ENCODE measurements at places on chromosomes 1 and 21. TPM values are rescaled to one million over a fixed set of nuclear protein-coding genes. Genes with fewer than 3 reads are reported as not detected.

Gene ARTN
- 0.39 TPM for total RNA-seq

DNA sequence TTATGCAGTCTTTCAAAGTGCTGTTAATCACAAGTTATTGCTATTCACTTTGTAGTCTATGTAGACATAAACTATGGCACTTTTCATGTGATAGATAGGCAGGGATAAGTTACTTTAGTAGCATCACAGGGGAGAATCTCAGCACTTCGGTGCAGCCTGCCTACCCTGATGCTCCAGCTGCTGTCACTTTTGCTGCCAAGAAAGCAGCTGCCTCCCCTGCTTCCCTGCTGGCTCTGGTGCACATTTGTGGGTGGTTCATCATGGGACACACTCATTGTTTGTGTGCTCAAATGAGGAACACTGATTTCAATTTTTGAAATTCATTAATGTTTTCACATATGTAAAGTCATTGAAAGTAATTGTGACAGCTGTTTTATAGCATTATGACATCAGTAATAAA is 272.6 kb downstream of the S1PR1 start:
- no peak for DNase-seq
- peaks cover 11% of the 10 kb centered on the region for H3K27me3 ChIP-seq

DNA sequence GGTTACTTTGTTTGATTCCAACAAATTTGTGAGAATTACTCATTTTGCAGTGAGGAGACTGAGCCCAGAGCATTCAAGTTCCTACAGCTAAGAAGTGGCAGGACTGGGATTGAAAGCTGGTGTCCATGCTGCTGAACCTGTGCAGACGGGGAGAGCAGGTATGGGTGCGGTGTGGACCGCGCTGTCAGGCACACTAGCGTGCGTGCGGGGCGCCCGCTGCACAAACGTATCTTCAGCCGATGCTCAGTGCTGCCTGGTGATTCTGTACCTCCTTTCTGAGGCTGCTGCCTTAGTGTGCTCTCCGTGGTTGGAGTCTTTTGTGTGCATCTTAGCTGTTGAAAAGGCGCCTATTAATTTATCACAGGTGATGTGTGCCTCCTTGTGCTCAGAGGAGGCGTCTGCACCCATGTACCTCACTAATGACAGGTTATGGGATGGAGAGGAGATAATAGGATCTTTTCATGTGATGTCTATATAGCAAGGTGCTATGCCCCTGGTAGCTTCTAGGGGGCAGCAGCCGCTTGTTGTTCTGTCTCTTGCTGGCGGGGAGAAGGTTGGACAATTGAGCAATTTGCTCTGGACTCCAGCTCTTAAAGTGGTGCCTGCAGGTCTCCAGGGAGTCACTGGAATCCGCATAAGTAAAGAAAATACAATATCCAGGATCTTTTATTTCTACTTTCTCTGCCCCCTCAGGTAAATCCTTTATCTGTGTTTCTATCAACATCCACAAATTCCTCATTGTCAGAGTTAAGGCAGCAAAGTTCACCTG is 32.5 kb downstream of the PEX14 start:
- peaks cover 59% of the 10 kb centered on the region for H3K4me1 ChIP-seq
- peak; percentile 44 for DNase-seq
- H3K4me3 ChIP-seq, result no peak overlapping the region
- no peaks in the 10 kb centered on the region for H3K27me3 ChIP-seq
- H3K27ac ChIP-seq, result peak overlapping the region; percentile 38

Gene AMPD1
- total RNA-seq, result not detected

GRCh38 chr1:16235347-16235746 is 1.6 kb downstream of the CPLANE2 start:
- H3K27ac ChIP-seq, result no peak overlapping the region
- H3K4me3 ChIP-seq, result no peak overlapping the region
- no peak for DNase-seq
- H3K4me1 ChIP-seq, result peaks cover 18% of the 10 kb centered on the region
- no peaks in the 10 kb centered on the region for H3K27me3 ChIP-seq
- H3K36me3 ChIP-seq, result no peaks in the 10 kb centered on the region

Gene PDE4B
- 14.0 TPM for total RNA-seq

DNA sequence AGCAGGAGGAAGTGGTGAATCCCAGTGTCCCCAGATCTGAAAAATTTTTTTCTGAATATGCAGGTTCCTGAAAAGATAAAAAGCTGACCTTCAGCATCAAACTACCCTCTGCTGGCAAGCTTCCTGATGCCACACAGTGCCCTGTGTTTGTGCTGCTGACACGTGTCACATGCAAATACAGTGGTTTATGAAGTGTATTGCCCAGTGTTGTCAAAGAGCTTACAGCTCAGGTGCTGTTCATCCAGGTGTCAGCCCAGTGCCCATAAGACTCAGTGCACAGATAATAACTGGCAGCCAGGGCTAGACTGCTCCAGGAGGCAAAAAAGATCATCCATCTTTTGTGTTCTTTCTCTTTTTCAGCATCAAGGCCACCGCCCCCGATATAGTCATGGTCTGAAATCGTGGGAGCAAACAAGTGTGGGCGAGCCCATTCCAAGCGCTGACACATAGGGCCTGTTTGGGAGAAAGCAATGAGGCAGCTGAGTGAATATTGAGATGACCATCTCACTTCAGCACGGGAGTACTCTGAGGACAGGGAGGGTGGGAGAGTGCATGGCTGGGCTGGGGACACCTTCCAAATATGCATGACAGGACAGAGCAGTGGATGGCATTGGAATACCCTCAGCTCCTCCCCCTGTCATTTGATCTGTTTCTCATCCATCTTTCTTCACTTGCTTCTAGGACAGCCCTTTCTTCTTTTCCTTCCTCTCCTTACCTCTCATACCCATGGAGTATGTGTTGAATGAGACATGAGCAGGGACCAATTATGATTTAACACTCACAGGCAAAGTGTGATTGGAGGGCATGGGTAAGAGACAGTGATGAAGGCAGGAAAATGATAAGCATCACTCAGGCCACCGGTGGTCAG is 6.4 kb upstream of the KCNK1 start:
- peaks cover 21% of the 10 kb centered on the region for H3K4me1 ChIP-seq
- no peak overlapping the region for H3K27ac ChIP-seq
- DNase-seq, result no peak
- H3K27me3 ChIP-seq, result peaks cover 31% of the 10 kb centered on the region
- H3K4me3 ChIP-seq, result no peak overlapping the region
- peaks cover 3% of the 10 kb centered on the region for H3K36me3 ChIP-seq

DNA sequence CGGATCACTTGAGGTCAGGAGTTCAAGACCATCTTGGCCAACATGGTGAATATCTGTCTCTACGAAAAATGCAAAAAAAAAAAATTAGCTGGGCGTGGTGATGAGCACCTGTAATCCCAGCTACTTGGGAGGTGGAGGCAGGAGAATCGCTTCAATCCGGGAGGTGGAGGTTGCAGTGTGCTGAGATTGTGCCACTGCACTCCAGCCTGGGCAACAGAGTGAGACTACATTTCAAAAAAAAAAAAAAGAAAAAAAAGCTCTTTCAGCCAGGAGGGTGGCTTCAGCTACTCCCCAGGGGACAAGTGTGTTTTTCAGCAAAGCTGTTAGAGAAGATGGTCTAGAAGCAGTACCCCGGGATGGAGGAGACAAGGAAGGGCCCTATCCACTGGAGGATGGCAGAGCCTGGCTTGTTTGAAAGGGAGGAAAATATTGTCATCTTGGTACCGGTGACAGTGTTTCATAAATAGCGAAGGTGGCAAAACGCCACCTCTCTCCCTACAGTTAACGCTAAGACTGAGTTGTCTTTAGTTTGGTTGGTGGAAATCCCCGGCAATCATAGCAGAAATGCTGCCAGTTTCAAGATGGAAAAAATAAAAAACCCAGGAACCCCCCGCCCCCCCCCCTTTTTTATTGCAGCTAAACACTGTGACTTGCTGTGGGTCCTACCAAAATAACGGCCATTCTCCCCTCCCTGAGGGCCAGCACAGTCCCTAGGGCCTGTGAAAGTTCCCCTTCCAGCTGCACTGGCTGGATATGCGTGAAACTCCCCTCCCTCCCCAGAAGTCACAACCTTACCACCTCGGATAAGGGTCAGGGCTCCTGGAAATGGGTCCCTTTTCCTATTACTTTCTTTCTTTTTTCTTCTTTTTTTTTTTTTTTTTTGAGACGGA is 3.5 kb downstream of the PIK3CD start:
- H3K4me3 ChIP-seq, result peak overlapping the region; percentile 95
- no peaks in the 10 kb centered on the region for H3K27me3 ChIP-seq
- peak; percentile 31 for DNase-seq
- H3K36me3 ChIP-seq, result peaks cover 63% of the 10 kb centered on the region

DNA sequence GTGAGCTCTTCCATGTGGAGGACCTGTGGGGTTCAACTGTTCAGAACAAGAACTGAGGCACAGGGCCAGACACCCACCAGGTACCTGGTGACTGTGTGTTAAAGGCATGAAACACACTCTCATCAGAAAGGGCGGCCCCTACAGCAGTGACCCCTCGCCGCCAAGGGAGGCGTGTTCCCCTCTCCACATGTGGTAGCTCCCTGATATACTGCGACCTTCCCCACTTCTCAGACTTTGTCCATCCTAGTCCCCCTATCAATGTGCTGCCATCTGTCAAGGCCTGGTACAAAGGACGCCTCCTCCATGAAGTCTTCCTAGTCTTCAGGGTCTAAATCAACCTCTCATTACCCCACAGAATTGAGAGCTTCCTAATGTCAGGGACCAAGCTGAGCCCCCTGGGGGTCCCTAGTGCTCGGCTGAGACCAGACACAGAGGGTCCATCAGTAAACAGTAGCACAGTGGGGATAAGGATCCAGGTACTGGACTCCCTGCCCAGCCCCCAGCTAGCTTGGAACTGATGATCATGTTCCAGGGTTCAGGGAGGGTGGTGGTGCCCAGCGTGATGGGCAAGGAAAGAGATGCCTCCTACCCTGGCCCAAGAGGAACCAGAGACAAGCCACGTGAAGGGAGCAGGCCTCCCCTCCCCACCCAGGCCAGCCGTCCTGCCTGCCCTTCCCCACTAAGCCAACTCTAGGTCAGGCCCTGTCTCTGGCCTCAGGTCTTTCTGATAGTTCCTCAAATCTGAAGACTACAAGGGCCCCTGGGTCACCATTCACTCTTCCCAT is 10.3 kb downstream of the SDC3 start:
- no peak for DNase-seq
- no peak overlapping the region for H3K4me3 ChIP-seq
- H3K27me3 ChIP-seq, result no peaks in the 10 kb centered on the region
- no peak overlapping the region for H3K27ac ChIP-seq

DNA sequence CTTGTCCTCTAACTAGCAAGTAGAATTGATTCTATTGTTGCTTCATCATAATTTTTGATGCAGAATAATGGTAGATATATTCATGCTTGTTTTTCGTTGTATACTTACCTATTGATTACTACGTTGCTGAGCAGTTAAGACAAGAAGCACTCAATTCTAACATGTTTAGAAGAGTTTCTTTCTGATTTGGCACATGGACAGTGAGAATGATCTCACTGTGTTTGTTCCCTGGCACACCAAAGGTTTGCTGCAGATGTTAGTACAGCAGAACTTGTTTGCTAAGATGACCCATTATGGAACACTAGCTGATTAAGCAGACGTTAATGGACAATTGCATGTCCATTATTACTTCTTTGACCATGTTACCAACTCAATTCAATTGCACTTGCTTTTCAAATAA is 184.7 kb upstream of the SGIP1 start:
- H3K27ac ChIP-seq, result peak overlapping the region; percentile 72
- peak overlapping the region; percentile 42 for H3K4me3 ChIP-seq
- no peaks in the 10 kb centered on the region for H3K27me3 ChIP-seq
- H3K4me1 ChIP-seq, result peaks cover 72% of the 10 kb centered on the region
- H3K36me3 ChIP-seq, result peaks cover 50% of the 10 kb centered on the region
- no peak for DNase-seq

DNA sequence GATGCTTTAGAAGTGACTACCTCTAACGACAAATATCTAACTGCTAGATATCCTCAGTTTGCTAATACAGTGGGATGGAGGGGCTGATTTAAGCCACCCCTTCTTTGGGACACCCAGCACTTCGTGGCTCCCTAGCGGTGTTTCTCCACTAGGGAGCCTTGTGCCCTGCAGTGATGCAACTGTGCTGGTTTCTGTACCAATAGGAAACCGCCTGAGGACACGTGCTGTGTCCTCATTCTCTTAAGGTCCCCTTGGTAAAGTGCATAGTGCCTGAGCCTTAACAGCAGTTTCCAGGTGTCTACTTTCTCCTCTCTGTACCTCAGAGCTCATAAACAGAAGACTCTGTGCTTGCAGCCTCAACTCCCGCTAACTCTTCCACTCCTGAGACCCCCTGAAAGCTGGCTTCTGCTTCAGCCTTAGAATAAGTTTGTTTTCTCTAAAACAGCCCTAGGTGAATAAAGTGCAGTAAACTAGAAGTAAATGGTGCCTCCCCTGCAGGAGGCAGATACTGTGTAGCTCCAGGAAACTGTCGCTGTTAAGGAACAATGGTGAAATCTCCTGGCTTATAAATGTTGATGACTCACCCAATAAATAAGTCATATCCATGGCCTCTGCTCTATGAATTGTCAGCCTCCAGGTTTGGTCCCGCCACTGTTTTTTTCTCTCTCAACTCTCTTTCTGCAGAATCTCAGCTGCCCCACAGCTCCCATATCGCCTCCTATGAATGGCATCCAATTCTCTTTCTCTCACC is 130.4 kb downstream of the AK5 start:
- peaks cover 8% of the 10 kb centered on the region for H3K4me1 ChIP-seq
- H3K27ac ChIP-seq, result no peak overlapping the region
- no peaks in the 10 kb centered on the region for H3K27me3 ChIP-seq
- H3K36me3 ChIP-seq, result no peaks in the 10 kb centered on the region

Gene DVL1
- 53.8 TPM for total RNA-seq

DNA sequence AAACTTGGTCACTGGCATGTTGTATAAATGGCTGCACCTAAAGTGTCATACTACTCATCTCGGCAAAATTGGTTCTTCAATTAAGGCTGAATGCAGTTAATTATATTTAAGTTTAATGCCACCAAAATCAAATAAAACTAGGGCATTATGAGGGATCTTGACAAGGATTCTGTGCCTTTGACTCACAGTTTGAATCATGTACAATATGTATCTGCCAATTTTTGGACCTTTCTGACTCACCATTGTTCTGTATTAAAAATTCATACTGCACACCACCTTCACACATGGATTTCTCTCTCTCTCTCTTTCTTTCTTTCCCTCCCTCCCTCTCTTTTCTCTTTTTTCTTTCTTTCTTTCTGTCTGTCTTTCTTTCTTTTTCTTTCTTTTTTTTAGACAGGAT is 14.1 kb upstream of the STXBP3 start:
- H3K27me3 ChIP-seq, result peaks cover 24% of the 10 kb centered on the region
- no peaks in the 10 kb centered on the region for H3K4me1 ChIP-seq
- no peak overlapping the region for H3K4me3 ChIP-seq

DNA sequence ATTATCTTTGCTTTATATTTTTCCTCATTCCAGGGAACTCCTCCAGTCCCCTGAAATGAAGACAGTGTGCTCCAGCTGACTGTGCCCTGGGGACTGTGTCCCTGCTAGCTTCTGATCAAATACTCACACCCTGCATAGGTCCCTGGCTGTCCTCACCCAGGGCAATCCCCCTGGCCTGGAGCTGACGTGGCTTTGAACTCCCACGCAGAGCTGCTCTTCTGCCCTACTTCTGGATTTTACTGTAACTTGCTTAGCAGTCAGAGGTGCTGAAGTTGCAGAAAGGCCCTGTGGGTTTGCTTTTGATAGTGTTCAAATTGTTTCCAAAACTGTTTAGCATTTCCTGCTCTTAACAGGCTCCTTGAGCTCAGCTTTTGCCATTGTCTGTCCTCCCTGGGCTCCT is 186.5 kb downstream of the FASLG start:
- H3K36me3 ChIP-seq, result no peaks in the 10 kb centered on the region
- peaks cover 18% of the 10 kb centered on the region for H3K4me1 ChIP-seq
- DNase-seq, result peak; percentile 22
- peak overlapping the region; percentile 53 for H3K27ac ChIP-seq

- H3K4me1 ChIP-seq, result peaks cover 3% of the 10 kb centered on the region
- H3K36me3 ChIP-seq, result no peaks in the 10 kb centered on the region
- H3K4me3 ChIP-seq, result no peak overlapping the region
- H3K27ac ChIP-seq, result no peak overlapping the region
These were observed 22.2 kb upstream of the IRF2BP2 start for GRCh38 chr1:234632225-234632624.

Measured in activated T-helper 2 cell treated with anti-CD3 and anti-CD28 coated beads, Interferon-gamma antibody, Interleukin-2, Interleukin-4, amounts not matched to agents 10 μg/mL and 5 μg/mL and 100 μg/mL, durations not matched to agents 14 hours and 24 hours and 36 hours (primary cell).